ENCODE measurements at places on chromosomes 5 and 9. TPM values are rescaled to one million over a fixed set of nuclear protein-coding genes. Genes with fewer than 3 reads are reported as not detected.

Gene DBH
- 0.08 TPM for total RNA-seq

Gene ANKRD31
- 0.73 TPM for total RNA-seq

Gene MAMDC2
- total RNA-seq = not detected

- H3K36me3 ChIP-seq = no peaks in the 10 kb centered on the region
- H3K4me1 ChIP-seq = no peaks in the 10 kb centered on the region
- DNase-seq = no peak
- H3K27ac ChIP-seq = no peak overlapping the region
These were observed 351.3 kb downstream of the ENC1 start for GRCh38 chr5:74289238-74289637.

DNA sequence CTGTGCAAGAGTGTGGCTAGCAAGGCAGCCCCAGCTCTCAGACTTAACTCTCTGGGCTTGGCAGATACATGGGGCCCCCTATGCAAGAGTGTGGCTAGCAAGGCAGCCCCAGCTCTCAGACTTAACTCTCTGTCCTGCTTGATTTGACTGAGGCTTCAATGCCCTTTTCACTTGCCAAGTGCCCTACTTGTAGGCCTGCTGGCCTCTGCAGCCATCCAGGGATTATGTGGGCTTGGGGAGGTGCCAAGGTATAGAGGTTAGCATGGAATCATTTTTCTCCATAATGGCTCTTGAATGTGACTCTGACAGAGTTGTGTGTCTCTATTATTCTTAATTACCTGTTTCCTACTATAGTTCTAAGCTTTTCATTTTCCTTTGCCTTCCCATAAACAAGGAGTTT lies 115.5 kb upstream of the RUSC2 start:
- no peak overlapping the region for H3K27ac ChIP-seq
- H3K36me3 ChIP-seq = no peaks in the 10 kb centered on the region
- DNase-seq = no peak
- no peaks in the 10 kb centered on the region for H3K4me1 ChIP-seq
- no peaks in the 10 kb centered on the region for H3K27me3 ChIP-seq
- H3K4me3 ChIP-seq = no peak overlapping the region

- peaks cover 80% of the 10 kb centered on the region for H3K36me3 ChIP-seq
- no peak overlapping the region for H3K27ac ChIP-seq
- no peaks in the 10 kb centered on the region for H3K4me1 ChIP-seq
- H3K4me3 ChIP-seq = no peak overlapping the region
- H3K27me3 ChIP-seq = no peaks in the 10 kb centered on the region
These were observed 93.6 kb downstream of the CYFIP2 start for GRCh38 chr5:157359356-157360055.

GRCh38 chr9:14052359-14052758 lies 261.6 kb downstream of the NFIB start:
- H3K4me3 ChIP-seq = no peak overlapping the region
- H3K36me3 ChIP-seq = no peaks in the 10 kb centered on the region
- DNase-seq = no peak
- H3K4me1 ChIP-seq = no peaks in the 10 kb centered on the region
